ENCODE measurements at places on chromosomes 3 and 15.

DNA sequence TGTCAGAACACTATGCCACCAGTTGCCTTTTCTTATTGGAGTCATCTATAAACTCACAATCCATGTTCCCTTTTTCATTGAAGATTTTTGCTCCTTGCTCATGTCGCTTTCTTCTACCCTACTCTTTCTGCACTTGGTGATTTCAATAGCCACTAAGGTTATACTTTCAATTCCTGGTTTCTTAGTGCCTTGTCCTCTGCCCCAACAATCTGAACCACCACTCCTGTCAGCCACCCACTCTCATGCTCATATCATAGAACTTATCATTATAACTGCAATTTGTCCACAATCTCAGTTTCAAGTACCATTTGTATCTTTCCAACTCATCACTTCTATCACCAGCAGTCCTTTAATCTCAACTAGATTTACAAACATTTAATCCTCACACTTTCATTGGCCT, 10.0 kb upstream of the GRAMD1C start:
- DNase-seq: no peak

- no peak for DNase-seq
These were observed 68.6 kb downstream of the ARPP21 start for GRCh38 chr3:35707904-35708303.

- no peak for DNase-seq
These were observed 5.8 kb downstream of the MAP2K5 start for GRCh38 chr15:67548236-67548852.

DNA sequence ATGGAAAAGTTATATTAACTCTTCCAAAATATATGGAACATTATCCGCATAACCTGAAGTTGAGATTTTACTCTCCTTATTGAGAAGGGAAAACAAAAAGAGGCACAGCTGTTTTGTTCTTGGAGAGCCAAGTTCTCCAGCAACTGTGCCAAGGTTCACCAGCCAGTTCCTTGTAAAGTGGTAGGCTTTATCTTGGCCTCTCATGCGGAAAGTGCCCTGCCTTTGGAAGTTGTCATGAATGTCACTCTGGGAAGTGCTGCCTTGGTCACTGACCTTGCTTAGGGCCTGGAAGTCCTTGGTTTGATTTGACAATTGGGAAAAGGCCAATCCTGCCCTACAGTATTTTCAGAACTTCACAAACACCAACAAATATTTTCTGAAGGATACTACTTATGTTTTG, 44.2 kb upstream of the THRB start:
- DNase-seq: no peak

DNA sequence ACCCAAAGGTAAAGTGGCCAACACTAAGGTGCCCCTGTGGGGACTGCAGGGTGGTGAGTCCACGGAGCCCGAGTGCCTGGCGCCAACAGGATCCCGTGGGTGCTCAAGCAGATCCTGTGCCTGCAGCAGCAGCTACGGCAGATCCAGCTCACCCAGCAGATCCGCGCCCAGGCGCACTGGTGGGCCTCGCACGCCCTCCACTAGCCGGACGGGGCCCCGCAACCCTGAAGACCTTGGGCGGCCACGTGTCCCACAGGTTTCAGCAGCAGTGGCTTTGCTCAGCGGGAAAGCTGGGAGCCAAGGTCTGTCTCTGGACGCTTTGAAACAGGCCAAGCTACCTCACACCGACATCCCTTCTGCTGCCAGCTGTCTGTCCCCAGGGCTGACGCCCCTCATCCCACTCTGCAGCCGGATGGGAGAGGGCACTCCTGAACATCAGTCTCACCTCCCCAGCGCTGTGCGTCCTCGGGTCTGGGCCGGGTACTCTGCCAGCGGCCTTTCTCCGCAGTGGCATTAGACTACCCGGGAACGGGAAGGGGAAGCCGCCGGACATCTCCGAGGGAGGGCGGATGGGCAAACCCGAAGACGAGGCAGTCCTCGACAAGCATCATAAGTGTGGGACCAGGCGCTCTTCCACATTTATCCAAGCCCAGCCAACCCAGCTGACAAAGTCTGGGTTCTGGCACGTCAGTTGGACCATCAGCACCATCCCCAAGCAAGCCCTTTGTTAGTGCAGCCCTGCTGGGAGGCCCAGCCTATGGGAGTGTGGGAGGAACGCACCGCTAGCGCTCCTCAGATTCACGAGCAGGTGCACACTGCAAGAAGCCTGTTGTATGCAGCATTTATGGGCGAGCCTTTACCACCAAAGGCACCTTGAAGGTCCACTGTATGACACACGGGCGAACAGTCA, 212.6 kb upstream of the UBE2E2 start:
- no peak for DNase-seq

DNA sequence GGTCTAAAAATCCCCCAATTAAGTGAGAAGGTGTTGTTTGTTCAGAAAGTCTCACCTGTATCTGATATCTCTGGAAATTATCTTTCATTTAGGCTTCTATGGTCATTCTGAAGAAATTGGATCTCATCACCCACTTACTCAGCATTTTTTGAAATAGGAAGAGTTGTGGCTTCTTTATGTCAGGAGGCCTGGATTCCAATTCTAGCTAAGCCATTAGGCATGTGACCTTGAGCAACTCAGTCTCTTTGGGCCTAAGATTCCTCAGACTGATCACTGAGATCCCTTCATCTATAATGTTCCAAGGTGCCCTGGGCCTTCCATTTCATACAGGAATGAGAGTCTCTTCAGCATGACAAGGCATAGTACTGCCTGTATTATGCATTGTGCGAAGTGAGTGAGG, 70.3 kb downstream of the ARHGEF26 start:
- no peak for DNase-seq

- no peak for DNase-seq
These were observed 44.8 kb downstream of the ALDH1L1 start for GRCh38 chr3:126135406-126136076.

GRCh38 chr15:41961595-41962202, 10.7 kb downstream of the EHD4 start:
- no peak for DNase-seq

DNA sequence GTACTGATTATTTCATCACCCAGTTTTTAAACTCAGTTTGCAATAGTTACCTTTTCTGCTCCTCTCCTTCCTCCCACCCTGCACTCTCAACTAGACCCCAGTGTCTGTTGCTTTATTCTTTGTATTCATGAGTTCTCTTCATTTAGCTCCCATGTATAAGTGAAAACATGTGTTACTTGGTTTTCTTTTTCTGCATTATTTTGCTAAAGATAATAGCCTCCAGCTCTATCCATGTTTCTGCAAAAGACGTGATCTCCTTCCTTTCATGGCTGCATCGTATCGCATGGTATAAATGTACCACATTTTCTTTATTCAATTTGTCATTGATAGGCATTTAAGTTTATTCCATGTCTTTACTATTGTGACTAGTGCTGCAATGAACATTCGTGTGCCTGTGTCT, 79.0 kb downstream of the NAALADL2 start:
- no peak for DNase-seq

GRCh38 chr3:133532951-133533350, 40.5 kb upstream of the CDV3 start:
- no peak for DNase-seq

DNA sequence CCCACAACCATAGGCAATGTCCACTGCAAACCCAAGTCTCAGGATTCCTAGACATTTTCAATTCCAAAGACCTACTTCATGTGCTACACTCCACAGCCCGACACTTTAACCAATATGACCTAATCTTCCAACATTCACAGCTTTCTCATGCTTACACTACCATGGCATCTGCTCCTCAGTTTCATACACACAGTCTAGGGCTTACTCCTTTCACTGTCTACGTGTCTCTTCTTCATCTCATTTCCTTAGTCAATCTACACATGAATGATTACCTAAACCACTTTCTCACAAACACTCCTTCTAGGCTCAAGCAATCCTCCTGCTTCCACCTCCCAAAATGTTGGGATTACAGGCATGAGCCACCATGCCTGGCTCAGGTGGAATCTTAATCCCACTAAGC, 106.3 kb downstream of the STAG1 start:
- DNase-seq: no peak

GRCh38 chr3:130645261-130645660, 101.4 kb downstream of the PIK3R4 start:
- no peak for DNase-seq
